AG04450 (cell line): ENCODE measurements at places on chromosomes 6 and 20.

- DNase-seq = no peak
Observed at GRCh38 chr20:36467076-36467999, 74.0 kb upstream of the MYL9 start.

GRCh38 chr6:44180406-44180805 lies 21.8 kb downstream of the CAPN11 start:
- DNase-seq = no peak

- DNase-seq = no peak
Observed at GRCh38 chr20:38759106-38759505, 10.8 kb downstream of the ACTR5 start.

GRCh38 chr6:99016355-99016754 lies 68.6 kb upstream of the FBXL4 start:
- no peak for DNase-seq

DNA sequence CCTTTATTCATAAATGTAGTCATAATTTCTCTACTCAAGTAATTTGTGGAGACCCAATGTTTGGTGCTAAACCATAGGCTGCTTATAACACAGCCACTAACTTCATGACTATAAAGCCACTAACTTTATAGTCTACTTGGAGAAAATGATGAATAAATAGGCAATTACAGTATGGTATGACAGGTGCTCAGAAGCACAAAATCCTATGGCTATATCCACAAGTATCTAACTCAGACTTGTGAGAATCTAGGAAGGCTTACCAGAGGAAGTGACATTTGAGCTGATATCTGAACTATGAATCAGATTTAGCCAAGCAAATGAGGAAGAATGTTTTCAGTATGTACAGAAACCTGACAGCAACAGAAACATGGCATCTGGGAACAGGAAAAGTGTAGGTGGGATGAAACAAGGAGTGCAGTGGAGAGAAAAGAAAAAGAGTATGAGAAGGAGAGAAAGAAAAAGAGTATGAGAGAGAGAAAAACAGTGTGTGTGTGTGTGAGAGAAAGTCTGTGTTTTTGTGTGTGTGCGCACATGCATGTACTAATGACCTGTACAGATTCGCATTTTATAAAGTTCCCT lies 59.9 kb downstream of the REV3L start:
- no peak for DNase-seq

GRCh38 chr20:44796311-44796710 lies 14.0 kb downstream of the RIMS4 start:
- DNase-seq = no peak

GRCh38 chr6:109240370-109241084 lies 141.7 kb downstream of the CD164 start:
- no peak for DNase-seq

DNA sequence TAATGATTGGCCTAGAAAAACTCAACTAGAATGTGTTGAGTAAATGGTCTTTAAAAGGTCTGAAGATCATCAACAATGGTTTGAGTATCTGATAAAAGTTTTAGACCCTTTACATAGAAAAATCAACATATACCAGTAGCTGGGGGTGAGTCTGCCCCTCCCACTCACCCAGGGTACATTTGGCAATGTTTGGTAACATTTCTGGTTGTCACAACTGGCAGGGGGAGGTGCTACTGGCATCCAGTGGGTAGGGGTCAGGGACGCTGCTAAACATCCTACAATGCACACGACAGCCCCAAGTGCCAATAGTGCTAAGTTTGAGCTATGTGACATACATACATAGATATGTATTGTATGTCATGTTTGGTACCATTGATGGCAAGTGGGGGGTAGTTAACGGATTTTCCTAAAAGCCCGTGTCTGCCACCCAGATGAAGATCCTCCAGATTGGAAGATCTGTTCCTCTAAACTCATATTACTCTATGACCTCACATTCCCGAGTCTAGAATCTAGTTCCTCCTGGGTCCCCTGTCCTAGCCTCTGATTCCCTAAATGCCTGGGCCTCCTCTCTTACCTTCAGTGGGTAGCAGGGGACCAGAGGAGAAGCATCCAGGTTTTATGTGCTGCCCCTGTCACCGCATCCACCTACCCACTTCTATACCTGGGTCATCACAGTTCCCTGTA lies 2.5 kb upstream of the MMP9 start:
- DNase-seq = no peak

- no peak for DNase-seq
Observed at GRCh38 chr6:165728216-165728615, 65.2 kb upstream of the PDE10A start.

DNA sequence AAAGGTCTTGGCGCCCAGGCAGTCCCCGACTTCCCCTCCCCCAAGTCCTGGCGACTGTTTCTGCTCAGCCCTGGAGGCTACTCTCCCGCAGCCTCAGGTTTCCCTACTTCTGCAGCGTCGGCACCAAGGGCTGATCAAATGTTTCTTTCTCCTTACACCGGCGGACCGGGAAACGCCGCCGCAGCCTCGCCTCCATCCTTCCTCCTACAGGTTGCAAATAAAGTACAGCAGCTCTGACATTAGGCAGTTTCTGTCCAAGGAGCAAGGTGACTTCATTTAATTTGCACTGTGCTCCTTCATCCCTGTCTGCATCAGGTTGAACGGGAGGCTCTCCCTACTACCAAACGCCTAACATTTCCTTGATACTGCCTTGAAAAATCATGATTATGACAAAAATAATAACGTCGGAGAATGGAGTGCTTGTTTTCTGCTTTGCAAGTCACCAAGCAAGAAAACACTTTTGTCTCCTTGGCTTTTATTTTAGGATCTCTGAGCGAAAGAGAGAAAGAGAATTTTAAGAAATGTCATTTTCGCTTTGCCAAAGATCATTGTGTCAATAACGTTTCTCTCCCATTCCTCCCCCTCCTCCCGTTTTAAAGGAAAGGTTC lies 1.0 kb downstream of the CLIC5 start:
- DNase-seq = no peak

DNA sequence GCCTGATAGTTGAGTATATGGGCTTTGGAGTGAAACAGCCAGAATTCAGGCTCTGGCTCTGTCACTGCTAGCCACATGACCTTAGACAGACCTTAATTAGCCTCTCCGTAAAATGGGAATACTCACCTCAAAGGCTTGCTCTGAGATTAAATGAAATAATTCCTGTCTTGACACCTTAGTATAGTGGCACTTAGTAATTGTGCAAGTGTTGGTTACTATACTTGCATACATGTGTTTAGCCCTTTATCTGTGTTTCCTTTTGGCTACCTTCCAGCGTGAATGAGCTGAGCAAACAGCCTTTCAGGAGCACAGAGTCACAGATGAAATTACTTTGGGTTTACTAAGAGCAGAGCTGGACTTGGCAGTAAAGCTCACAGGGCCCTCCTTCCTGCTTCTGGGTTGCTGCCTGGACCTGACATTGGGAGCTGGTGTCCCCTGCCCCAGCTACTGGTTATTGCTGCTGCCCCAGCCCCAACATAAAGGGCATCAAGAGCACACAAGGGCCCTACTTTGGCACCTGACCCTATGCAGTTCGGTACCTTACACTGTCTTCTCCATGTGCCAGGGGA lies 32.8 kb downstream of the CD164 start:
- DNase-seq = peak; percentile 27

DNA sequence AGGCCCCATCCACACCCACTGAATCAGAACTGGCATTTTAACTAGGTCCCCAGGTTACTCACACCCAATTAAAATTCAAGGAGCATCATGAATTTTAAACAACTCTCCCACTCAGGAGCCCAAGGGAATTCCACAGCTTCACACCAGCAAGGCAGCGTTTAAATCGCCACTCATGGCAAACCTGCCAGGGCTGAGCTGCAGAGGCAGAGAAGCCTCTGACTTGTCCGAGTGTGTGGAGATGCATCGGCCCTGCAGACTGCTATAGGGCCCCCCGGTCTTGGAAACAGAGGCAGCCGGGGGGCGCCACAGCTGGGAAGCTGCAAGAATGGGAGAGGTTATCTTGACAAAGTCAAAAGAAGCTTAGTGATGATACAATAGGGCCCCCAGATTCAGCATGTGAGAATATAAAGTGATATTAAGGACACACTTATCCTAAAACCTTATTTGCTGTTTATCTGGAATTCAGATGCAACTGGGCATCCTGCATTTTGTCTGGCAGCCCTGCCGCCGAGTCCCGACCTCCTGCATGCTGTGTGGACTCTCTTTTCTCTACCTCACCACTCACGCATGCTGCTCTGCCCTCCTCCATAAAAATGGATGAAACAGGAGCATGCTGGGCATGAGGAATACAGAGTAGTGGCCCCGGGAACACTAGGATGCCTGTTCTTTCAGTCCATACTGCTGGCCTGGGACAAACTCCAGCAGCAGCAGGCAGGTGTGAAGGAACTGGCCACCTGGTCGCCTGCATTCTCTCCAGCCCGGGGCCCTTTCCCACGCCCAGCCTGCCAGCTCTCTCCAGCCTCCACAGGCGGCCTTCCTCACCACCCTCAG lies 126.1 kb downstream of the PXDC1 start:
- no peak for DNase-seq

DNA sequence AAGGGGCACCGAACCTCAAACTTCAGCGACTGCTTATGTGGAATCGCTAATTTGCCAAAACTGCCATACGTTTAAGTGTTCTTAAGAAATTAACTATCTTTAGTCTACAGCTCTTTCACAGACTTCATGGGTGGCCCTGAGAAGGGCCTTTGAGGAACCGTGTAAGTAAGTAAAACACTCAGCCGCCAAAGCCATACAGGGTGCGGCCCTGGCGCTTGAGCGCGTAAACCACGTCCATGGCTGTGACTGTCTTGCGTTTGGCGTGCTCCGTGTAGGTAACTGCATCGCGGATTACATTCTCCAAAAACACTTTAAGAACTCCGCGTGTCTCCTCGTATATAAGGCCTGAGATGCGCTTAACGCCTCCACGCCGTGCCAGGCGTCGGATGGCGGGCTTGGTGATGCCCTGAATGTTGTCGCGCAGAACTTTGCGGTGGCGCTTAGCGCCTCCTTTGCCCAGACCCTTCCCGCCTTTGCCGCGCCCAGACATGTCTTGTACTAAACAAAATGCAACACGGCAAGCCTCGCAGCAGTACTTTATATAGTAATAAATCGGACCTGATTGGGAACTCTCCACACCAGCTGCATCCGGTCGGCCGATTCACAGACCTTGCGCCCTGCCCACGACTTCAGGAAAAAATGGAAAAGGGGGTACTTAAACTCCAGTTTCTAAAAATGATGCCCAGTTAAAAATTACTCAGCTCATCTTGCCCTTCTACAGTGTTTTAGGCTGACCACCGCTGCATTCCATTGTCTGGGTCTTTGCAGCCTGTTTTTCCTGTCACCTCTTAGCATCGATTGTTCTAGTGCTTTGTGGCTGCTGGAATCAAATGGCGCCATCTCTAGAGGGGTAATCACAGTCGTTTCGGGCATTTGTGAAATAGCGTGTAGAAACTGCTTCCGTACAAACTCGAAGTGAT lies 38.9 kb downstream of the OR2B2 start:
- no peak for DNase-seq

DNA sequence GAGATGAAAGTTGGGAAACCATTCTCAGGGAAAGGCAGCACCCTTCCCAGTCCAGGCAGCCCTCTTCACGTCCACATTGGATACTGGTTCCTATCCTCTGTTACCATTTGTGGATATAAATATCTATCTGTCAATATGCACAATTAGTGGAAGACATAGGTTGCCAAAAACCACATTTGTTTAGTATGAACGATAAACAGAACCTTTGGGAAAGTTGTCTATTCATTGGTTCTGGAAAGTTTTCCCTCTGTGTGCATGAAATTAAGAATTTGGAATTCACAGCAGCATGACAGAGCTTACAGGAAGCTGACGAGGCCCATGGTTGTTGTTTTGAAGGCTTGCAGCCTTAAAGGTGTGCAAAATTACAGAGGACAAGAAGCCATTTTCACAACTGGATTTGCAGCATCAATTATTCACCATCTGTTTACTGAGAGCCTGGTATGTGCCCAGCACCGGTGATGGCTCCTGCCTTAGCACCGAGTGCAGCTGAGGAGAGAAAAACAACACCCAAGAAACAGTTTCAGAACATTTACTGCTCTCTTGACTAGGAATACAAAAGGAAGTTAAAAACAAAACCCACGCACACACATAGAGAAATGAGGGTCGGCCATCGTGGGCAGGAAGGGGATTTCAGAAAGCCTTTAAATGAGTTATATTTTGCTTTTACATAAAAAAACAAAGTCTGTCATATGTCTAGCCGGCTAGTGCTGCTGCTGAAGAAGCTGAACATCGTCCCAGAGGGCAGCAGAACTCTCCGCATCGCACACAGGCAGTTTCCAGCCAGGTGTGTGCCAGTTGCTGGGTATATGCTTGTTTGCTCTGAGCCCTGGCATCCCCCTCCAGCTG lies 319.6 kb downstream of the FARS2 start:
- DNase-seq = no peak

- no peak for DNase-seq
Observed at GRCh38 chr20:10605547-10606195, 68.1 kb downstream of the JAG1 start.

- DNase-seq = no peak
Observed at GRCh38 chr6:144197919-144198318, 47.6 kb downstream of the STX11 start.

GRCh38 chr6:33566182-33567084 lies 13.6 kb downstream of the BAK1 start:
- no peak for DNase-seq

- no peak for DNase-seq
Observed at GRCh38 chr6:56657354-56657753, 14.7 kb upstream of the DST start.

- DNase-seq = peak; percentile 53
Observed at GRCh38 chr6:138086573-138087196, 20.5 kb downstream of the PERP start.

DNA sequence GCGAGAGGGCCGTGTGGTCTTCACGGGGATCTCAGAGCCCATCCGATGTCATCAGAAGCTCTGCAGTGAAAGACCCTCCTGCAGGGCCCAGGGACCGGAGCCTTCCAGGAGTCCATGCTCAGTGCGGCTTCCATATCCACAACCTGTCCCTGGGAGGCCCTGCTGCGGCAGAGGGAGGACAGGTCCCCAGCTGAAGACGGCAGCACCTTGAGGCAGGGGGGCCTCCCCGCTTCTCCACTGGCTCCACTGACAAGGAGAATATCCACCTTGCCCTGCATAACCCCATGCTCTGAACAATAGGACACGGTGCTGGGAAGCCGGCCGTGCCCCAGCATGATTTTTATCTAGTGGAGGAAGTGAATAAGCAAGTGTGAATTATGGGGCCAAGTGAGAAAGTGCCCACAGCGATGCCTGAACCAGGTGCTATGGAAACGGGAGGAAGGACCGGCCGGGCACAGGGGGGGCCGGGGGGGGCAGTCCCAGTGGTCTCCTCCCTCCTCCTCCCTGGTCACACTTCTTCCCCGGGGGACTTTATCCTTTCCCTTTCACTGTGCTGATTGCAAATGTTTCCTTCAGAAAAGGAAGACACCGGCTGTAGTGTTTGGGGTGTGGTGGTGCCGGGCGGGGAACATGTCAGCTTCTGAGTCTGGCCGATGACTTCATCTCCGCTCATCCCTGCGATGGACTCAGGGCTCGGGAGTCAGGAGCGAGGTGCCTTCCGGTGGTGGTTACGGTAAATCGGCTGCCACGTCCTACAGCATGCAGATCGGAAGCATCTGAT lies 225.1 kb downstream of the ERMARD start:
- DNase-seq = no peak
